KBM-7 (cell line): ENCODE measurements at places on chromosomes 5 and 9.

GRCh38 chr5:141003791-141004611 is 37.7 kb downstream of the PCDHAC2 start:
- DNase-seq = no peak

- DNase-seq = peak; percentile 30
Observed at GRCh38 chr9:123835821-123836220, 94.1 kb downstream of the DENND1A start.

- DNase-seq = peak; percentile 76
Observed at GRCh38 chr5:35672995-35673394, 55.3 kb downstream of the SPEF2 start.

- no peak for DNase-seq
Observed at GRCh38 chr9:82356871-82357270, 368.3 kb downstream of the SPATA31D1 start.

DNA sequence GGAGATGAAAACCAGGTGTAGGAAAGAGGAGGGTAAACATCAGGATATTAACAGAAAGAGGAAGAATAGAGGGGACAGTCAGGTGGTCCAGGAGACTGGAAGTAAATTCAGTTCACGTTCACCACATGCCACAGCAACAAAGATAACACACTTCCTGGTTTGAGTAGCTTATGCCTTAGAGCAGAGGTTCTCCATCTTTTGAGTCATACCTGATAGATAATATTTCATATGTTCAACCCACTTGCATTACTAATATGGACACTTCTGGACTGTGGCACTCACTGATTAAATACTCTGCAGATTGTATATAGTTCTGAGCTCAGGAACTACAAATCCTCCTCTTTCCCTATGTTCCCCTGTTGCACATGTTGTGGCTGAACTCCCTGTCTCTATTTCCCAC is 179.9 kb upstream of the NR3C1 start:
- peak; percentile 28 for DNase-seq

DNA sequence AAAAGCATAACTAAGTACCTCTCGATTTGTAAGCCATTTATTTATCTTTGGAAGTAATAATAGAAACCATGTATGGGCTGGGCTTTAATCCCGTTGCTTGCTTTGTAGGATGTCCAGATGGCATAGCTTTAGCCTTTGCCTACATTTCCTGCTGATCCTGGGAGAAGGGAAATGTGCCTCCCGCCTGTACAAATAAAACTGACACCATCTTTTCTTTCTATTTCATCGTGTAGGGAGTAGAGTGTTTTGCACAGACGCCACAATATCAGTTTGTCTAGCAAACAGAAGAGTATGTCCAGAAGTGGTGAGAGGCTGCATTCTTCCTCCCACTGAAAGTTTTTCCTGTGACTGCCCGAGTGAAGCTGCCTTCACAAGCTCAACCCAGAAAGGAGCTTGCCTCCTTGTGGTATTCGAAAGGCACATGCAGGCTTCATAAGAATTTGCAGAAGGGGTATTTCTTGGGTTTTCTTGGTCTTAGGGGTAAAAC is 24.7 kb upstream of the TJP2 start:
- peak; percentile 45 for DNase-seq

GRCh38 chr5:12522116-12522515 is 617.9 kb upstream of the CTNND2 start:
- no peak for DNase-seq

GRCh38 chr5:59817536-59817935 is 76.0 kb downstream of the PDE4D start:
- no peak for DNase-seq

DNA sequence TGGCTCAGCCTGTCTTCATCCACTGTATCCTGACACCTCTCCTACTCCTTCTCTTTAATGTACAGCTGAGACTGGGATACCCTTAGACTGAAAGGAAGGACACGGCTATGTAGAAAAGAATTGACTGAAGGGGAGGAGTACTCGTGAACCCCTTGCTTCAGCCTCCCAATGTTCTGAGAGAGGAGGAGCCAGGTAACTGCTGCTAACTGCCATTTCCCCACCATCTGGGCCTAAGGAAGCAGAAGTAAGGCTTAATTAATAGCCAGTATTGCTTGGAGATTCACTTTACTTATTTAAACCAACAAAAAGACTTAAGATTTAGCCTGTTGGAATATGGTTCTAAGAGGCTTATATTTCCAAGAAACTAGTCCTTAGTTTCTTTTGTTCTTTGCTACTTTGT is 18.8 kb upstream of the RGS3 start:
- peak; percentile 9 for DNase-seq

DNA sequence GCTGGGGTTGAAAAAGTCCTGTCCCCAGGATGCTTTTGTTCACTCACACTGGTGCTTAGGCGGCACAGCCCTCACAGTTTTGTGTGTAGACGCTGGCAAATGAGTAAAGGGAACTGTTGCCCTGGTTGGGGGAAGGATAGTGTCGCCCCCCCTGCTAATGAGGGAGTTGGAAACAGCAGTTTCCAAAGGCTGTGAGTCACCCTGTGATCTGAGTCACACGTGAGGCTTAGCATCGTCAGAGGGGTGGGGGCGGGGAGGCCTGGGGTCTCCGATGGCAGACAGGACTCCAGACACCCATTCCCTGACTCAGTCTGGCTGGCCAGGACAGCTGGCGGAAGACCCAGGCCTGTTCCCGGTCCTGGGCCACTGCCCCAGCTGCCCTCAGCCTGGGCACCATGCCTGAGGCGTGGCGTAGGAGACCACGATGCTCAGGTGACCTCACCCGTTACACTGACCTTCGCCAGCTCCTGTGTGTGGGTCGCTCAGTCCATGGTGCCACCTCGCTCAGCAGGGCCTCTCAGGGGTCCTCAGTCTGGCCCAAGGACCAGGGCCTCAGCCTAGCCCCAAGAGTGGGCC is 2.9 kb downstream of the DNAJB5 start:
- DNase-seq = peak; percentile 27

GRCh38 chr9:20397348-20397747 is 225.0 kb downstream of the MLLT3 start:
- no peak for DNase-seq

GRCh38 chr9:125750627-125751011 is 3.4 kb downstream of the PBX3 start:
- DNase-seq = no peak

DNA sequence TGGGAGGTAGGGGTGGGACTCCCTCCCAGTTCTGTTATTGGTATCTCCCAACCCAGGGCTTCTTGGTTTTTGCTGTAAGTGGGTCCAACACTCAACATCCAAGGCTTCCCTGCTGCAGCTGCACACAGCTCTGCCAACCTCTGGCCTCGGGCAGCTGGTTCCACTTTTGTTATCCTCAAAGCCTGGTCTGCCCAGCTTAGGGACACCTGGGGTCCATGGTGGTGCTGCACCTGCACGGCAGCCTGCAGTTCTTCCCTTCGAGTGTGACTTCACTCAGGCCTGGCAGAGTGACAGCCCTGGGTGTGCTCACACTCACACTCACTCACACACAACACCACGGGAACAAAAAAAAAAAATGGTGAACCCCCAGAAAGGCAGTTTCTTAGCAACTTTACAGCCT is 15.3 kb upstream of the SAP30L start:
- DNase-seq = no peak

GRCh38 chr5:50704730-50705129 is 38.3 kb downstream of the PARP8 start:
- DNase-seq = no peak

GRCh38 chr9:103816146-103816545 is 278.0 kb upstream of the SMC2 start:
- no peak for DNase-seq

DNA sequence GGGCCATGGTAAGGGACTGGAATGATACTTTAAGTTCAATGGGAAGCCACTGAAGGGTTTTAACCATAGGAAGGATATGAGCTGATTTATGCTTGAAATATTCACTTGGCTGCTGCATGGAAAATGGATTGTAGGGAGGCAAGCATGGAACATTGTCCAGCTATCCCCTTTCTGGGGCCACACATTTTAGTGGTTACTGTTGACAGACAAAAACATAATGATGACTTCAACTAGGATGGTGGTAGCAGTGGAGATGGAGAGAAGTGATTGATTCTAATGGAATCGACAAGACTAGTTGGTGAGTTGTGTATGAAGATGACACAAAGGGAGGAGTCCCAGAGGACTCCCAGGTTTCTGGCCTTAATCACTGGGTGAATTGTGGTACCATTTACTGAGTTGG is 6.2 kb upstream of the FCHSD1 start:
- DNase-seq = no peak

DNA sequence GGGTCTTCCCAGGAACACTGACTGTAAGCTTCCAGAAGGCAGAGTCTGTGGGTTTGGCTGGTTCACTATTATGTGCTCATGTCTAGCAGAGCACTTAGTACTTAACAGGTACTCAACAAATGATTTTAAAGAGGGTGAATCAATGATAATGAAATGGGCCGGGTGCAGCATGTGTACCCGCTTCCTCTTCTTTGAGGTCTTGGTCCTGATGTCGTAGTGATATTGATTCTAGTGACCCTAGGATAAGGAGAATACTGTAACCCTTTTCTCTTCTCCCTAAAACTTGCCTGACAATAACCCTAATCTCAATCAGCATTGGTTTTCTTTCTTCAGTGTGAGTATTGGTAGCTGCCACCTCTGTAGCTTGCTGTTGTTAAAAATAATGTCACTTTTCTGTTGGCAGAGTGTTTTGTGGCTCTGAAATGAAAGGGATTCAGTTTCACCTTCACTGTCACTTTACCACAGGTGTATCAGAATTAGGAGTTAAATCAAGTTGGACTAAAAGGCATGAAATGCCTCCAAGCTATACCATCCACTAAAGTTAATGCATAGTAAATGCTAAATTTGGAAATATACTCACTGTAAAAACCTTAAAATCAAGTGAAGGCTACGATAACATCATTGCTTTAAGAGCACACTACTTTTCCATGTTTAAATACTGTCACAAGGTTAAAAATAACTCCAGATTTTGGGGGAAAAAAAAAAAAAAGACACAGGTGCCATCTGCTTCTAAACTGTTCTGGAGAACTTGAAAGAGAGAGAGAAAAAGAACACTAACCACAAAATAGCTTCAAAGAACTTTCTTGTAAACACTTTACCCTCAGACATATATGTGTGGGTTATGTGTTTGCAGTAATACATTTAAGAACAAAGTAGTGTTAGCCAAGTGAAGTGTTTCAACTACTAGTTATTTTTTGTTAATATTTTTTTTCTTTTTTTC is 6.0 kb downstream of the CAMK4 start:
- no peak for DNase-seq

GRCh38 chr5:67360047-67360446 is 163.4 kb upstream of the CD180 start:
- no peak for DNase-seq

GRCh38 chr5:160543395-160543794 is 121.7 kb downstream of the PTTG1 start:
- no peak for DNase-seq

DNA sequence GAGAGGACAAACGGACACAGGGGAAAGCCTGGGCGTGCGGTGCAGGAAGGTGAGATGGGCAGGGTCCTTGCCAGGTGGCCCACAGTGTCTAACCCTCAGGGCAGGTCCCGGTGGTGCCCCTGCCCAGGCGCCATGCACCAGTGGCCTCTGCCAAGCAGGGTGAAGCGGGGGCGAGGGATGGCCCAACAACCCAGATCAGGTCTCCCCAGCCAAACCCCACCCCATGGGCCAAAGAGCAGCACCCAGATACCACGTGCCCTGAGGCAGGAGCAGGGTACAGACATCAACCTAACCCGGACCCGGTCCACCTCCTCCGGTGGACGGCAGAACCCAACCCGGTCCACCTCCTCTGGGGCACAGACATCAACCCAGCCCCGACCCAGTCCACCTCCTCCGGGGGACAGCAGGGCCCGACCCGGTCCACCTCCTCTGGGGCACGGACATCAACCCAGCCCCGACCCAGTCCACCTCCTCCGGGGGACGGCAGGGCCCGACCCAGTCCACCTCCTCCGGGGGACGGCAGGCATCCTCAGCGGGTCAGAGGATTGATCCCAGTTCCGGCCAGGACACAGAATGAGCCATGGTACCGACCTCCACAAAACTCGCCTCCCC is 12.8 kb downstream of the SLC12A7 start:
- no peak for DNase-seq

GRCh38 chr5:132430746-132431145 is 59.8 kb downstream of the IRF1 start:
- no peak for DNase-seq

- DNase-seq = no peak
Observed at GRCh38 chr9:84310883-84311282, 29.7 kb downstream of the SLC28A3 start.

GRCh38 chr5:1550287-1551076 is 26.7 kb upstream of the LPCAT1 start:
- DNase-seq = no peak

GRCh38 chr9:94801234-94801633 is 74.7 kb downstream of the AOPEP start:
- no peak for DNase-seq

GRCh38 chr5:168114444-168115017 is 176.9 kb upstream of the WWC1 start:
- peak; percentile 65 for DNase-seq

DNA sequence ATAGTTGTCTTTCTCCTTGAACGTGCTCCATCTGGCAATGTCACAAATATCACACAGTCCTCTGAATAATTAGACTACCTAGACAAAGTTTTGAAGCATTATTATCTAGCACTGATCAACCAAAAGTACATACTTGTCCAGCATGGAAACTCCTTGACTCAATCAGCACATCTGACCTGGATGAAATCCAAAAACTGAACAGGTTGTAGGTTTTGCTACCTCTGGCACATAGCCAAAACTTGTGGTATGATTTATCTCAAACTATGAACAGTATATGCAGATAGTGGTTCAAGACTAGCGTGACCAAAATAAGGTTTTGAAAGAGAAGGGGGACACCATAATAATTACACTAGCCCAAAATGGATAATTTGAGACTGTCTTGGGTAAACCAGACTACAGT is 158.1 kb downstream of the ARRDC3 start:
- DNase-seq = no peak

- peak; percentile 19 for DNase-seq
Observed at GRCh38 chr5:157222506-157223230, 42.0 kb downstream of the ITK start.

- DNase-seq = no peak
Observed at GRCh38 chr5:154197801-154198491, 7.4 kb downstream of the GALNT10 start.

GRCh38 chr5:178632285-178632684 is 5.4 kb upstream of the CLK4 start:
- DNase-seq = no peak

- DNase-seq = no peak
Observed at GRCh38 chr5:50786073-50786472, 119.6 kb downstream of the PARP8 start.

DNA sequence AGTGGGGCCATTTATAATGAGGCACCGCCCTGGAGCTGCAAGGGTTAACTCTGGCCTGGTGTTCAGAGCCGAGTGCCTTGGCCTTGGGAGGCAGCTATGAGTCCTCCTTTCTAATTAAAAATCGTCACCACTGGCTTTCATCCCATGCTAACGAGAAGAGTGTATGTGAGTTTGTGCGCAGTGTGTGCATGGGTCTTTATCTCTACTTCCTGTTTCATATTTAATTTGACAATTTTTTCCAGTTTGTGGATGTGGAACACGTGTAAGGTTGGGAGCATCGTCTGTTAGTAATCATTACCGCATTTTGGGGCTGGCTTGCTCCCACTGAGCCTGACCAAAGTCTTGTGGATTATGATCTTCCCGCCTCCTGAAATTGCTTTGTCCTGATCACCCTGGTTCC is 76.4 kb downstream of the NDFIP1 start:
- no peak for DNase-seq
